HT-29 (cell line): ENCODE measurements at places on chromosomes 3 and 15.

DNA sequence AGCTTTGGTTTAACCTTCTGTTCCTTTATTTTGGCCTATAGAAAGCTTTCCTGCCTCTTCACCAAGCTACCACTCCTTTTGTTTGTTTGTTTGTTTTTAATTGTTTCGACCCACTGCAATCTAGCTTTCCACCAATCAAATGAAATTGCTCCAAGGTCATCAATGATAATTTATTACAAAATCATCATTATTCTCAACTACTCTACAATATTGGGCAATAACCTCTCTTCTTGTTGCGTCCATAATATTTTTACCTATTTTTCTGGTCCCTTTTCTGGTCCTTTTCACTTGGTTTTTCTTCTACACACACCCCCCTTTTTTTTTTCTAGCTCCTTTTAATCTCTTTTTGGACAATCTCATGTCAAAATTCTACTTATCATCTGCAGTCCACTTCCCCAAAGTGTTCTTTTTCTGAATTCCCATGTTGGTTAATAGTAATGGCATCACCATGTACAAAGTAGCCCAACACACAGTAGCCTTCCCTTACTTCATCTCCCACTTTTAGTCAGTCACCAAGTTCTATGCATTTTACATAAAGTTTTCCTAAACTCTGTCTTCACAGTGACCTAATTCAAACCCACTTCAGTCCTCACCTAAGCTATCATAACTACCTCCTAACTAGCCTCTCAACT is 11.0 kb upstream of the ANKRD28 start:
- DNase-seq, result no peak

GRCh38 chr3:112806903-112807302 is 39.8 kb downstream of the CD200R1L start:
- DNase-seq, result no peak

GRCh38 chr3:172616031-172616461 is 92.8 kb upstream of the TNFSF10 start:
- DNase-seq, result no peak

GRCh38 chr3:108554229-108554628 is 35.0 kb downstream of the CIP2A start:
- no peak for DNase-seq

GRCh38 chr3:106913111-106913698 is 464.0 kb upstream of the CCDC54 start:
- no peak for DNase-seq

GRCh38 chr15:68672781-68673205 is 94.0 kb downstream of the CORO2B start:
- DNase-seq, result no peak
